Memory B cell (primary cell): ENCODE measurements at places on chromosomes 6 and 20.

DNA sequence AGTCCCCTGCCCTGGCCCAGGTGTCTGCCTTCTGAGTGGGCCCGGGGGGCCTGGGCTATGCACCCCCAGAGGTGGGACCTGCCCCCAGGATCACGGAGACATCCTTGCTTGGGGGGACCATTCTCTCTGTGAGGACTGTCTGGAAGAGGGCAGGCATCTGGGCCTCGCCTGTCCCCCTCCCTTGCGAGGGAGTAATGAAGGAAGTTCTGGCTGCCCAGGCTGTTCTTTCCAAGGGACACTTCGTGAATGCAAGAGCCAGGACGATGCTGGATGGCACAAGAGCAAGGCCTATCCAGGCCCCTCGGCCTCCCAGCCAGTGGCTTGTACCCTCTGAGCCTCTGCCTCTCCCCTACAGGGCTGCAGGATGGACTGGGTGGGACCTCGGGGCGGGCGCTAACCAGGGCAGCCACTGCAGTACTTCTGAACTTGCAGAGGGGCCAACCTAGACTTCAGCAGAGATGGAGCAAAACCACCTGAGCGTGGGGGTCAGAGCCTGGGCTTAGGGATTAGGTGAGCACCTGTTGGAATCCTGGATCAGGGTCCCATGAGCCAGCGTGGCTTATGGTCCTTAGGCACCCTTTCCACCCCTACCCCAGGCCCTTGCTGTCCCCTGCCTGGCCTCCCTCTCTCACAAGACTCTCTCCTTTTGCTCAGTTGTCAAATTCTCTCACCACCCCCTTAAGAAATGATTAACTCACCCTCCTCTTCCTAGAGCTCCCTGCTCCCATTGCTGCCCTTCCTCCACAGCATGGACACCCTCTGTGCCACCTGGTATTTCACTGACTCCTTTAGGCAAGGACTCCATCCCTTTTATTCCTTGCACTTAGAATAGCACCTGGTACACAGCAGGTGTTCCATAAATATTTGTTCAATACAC, 53.2 kb downstream of the CTCFL start:
- no peak for DNase-seq

GRCh38 chr6:140032189-140032588, 657.7 kb upstream of the CITED2 start:
- DNase-seq: no peak

DNA sequence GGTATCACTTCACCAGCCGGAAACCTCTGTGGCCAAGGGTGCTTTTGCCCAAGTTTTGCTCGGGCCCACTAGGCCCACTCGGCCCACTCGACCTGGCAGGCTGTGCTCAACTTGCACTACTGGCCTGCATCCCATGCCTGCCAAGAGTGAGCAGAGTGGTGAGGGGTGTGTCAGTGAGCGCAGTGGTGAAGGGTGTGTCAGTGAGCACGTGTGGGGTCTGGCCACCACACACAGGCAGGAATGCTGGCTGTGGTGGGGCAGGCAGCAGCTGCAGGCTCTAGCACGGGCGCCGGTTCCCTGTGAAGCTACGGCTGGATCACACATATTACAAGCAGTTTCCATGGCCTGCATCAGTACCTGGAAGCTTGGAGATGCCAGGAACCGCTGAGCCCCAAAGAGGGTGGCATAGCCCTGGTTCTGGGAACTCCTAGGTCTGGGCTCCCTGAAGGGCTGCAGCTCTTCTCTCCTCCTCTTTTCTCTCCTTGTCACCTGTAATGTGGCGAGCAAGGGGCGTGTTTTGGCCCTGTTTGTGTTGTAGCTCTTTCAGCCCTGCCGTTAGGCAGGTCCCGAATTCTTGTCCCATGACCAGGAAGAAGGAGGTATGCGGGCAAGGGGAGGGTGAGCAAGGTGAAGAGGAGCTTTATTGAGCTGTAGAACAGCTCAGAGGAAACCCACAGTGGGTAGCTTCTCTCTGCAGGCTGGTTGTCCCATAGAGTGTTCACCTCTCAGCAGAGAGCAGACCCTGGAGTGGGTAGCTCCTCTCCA, 51.0 kb upstream of the CLDN20 start:
- no peak for DNase-seq

DNA sequence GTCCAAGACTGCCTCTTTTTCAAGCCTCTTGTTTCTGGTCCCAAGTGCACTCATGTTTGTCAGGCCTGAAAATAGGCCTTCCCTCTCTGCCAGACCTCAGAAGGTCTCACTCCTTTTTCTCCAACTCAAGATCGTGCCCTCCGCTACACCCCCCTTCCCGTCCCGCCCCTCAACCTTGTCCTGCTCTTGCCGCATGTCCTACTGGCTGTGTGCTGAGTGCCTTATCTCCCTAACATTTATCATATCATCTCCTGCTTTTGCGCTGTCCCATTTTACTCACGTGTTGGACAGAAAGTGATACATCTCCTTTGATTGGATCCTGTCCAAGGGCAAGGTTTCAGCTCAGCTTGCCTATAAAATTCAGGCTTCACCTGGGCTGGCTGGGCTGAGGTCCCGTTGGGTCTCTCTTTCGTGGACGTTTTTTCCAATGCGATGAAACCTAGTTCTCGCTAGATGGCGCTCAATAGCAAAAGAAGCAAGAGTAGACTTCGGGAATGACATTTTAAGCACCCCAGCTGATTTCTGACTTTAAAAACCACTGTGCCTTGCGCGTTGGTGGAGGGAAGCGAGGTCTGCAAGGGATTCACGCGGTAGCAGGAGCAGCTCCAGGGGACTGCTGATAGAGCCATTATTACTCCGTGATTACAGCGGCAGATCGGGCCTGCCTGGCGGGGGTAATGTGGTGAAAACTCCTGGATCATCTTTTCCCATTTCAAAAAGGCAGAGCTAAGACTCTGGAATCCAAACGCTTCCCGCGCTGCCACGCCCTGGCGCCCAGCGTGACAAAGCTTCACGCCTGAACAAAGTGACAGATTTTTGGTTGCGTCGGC, 137.6 kb downstream of the IMPG1 start:
- DNase-seq: peak; percentile 20

DNA sequence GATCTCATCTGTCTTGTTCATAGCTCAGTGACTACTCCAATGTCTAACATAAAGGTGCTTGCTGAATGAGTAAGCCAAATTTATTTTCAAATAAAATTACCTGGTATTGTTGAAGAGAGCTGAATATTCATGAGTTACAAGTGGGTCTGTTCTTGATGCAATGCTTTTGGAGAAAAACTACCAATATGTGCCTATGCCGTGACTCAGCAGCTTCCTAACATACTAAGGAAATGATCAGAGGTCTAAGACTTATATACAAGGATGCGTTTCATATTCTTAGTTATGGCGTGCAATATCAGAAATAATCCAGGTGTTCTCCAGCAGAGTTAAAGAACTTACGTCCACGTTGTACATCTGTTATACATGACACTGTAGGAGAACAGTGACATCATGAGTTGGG, 5.1 kb downstream of the FAM120B start:
- DNase-seq: no peak

- DNase-seq: no peak
Observed at GRCh38 chr6:41049521-41049920, 3.5 kb upstream of the APOBEC2 start.

DNA sequence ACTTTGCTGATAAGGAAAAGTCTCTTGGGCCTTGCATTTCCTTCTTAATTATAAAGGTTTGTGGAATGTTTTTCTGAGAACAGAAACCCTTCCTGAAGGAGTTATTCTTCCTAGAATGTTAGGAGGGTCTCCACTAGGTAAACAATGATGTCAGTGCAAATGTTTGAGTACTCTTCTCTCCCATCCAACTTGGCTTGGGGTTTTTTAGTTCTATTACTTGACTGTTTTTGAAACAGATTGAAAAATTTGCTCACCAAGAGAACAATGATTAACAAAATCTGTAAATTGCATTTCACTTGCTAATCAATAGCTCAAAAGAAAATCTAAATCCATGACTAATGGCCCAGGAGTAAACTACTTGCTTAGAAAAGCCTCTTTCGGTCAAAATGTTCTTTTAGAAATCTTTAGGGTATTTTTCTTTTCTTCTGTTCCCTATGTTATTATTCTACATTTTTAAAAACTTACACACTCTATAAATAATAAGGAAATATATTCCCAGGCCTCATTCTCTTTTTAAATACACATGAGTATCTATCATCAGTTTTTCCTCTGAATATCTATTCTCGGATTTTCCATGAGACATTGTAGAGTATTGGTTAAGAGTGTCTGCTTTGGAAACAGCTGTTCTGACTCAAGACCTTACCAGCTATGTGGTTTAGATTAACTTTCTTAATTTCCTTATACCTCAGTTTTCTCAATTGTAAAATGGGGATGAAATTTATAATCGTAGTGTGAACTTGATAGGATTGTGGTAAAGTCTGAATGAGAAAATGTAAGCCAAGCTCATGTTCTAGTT, 234.2 kb upstream of the CITED2 start:
- no peak for DNase-seq
